ENCODE measurements at places on chromosomes 6 and 20.

- no peak for DNase-seq
Observed at GRCh38 chr6:119669221-119669620, 319.7 kb upstream of the MAN1A1 start.

DNA sequence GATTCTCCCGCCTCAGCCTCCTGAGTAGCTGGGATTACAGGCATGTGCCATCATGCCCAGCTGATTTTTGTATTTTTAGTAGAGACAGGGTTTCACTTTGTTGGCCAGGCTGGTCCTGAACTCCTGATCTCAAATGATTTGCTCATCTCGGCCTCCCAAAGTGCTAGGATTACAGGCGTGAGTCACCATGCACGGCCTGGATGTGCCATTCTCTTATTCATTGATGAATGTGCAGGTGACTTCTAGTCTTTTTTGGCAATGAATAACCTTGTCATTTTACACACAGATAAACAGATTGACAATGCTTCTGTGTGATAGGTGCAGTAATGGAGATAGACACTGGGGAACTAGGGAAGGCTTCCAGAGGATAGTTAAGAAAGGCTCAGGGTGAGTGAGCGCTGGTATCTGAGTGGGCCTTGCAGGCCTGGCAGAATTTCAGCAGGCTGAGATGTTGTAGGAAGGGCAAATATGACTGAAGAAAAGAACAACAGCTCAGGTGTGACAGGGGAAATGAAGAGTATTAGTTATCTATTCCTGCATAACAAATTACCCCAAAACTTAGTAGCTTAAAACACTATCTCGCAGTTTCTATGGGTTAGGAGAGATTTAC is 23.3 kb downstream of the PPARD start:
- DNase-seq = no peak

DNA sequence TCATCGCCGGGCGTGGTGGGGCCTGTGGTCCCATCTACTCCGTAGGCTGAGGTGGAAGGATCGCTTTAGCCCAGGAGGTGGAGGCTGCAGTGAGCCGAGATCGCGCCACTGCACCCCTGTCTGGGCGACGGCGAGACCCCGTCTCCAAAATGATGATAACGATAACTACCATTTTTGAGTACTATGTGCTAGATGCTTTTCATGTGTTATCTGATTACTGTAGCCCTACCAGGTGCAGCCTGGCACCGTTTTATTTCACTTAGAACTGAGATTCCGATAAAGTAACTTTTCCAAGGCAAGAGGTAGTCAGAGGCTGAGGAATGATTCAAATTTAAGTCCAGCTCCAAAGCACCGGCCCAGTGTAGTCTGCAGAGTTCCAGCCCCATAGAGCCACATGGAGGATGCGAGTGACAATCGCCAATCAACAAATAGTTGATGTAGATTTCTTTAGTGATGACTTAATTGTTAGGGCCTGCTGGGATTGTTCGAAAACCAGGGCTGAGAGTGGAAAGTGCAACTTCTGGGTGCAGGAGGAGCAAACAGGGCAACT is 727 bp downstream of the ERMARD start:
- no peak for DNase-seq

GRCh38 chr20:14432085-14432484 is 94.7 kb upstream of the FLRT3 start:
- no peak for DNase-seq

- no peak for DNase-seq
Observed at GRCh38 chr20:62969179-62969760, 16.8 kb downstream of the SLC17A9 start.
